Aorta (tissue), 5 donors: ENCODE measurements at places on chromosomes 7 and 10.

DNA sequence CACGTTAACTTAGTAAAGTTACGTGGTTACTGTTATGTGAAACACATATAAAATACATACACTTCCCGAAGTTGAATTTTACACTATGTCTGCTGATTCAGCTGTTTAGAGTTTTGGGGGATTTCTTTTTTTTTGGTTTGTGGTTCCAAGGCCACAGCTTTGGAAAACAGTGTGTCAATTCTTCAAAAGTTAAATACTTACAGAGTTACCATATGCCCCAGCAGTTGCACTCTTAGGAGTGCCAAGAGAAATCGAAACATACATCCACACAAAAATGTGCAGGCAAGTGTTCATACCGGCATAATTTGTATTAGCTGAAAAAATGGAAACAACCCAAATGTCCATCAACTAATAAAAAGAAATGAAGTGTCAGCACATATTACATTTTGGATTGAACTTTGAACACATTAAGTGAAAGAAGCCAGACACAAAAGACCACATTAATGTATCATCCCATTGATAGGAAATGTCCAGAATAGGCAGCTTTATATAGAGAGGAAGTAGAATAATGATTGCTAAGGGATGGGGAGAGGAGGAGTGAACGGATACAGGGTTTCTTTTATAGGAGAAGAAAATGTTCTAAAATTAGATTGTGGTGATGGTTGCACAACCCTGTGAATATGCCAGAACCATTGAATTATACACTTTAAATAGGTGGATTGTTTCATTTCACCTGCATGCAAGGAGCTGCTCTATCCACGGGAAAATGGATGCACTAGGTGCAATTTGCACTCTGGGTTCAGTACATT lies 17.6 kb downstream of the APBB1IP start:
- H3K27me3 ChIP-seq, result no peaks in the 10 kb centered on the region
- no peak for DNase-seq
- H3K36me3 ChIP-seq, result no peaks in the 10 kb centered on the region
- no peaks in the 10 kb centered on the region for H3K4me1 ChIP-seq
- H3K27ac ChIP-seq, result no peak overlapping the region

DNA sequence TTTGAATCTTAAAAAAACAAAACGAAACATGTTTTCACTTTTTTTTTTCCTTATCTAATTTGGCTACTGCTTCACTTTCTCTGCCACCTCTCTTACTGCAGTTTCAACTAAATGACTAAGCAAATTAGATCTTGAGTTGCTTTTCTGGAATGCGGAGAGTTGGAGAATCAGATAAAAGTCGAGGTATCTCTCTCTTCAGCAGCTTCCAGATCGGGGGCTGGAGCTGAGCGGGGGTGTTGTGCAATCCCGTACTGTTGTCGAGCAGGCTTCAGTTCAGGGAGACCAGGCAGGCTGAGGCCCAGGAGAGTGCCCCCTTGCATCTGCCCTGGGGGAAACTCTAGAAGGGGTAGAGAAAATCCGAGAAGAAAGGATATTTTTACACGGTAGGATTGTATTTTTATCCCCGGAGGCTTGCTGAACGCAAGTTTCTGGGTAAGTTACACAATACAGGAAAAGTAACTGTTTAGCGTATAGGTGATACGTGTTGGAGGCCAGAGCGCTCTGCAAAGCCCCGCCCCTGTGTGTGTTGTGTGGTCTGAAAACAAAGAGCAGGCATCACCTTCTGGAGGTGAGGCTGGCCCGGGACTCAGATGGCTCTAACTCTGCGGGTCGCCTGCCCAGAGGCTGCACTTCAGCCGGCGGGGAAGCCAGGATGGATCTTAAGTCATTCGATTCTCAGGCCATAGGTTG lies 116.6 kb downstream of the KLF6 start:
- DNase-seq, result no peak
- H3K4me1 ChIP-seq, result no peaks in the 10 kb centered on the region
- no peaks in the 10 kb centered on the region for H3K36me3 ChIP-seq

- H3K27ac ChIP-seq, result no peak overlapping the region
- H3K4me3 ChIP-seq, result no peak overlapping the region
- H3K36me3 ChIP-seq, result no peaks in the 10 kb centered on the region
- no peaks in the 10 kb centered on the region for H3K4me1 ChIP-seq
- no peak for DNase-seq
- peaks cover 2% of the 10 kb centered on the region for H3K27me3 ChIP-seq
These were observed 240.2 kb downstream of the C7orf25 start for GRCh38 chr7:42671627-42672026.

- DNase-seq, result no peak
- H3K36me3 ChIP-seq, result no peaks in the 10 kb centered on the region
- H3K27me3 ChIP-seq, result no peaks in the 10 kb centered on the region
These were observed 43.5 kb upstream of the FOXL3 start for GRCh38 chr7:246451-246850.

- no peaks in the 10 kb centered on the region for H3K27me3 ChIP-seq
- DNase-seq, result no peak
- H3K27ac ChIP-seq, result no peak overlapping the region
- H3K36me3 ChIP-seq, result no peaks in the 10 kb centered on the region
- H3K4me1 ChIP-seq, result no peaks in the 10 kb centered on the region
- no peak overlapping the region for H3K4me3 ChIP-seq
These were observed 61.9 kb downstream of the MRC1 start for GRCh38 chr10:17871036-17871435.
